ENCODE measurements at places on chromosomes 4 and X.

DNA sequence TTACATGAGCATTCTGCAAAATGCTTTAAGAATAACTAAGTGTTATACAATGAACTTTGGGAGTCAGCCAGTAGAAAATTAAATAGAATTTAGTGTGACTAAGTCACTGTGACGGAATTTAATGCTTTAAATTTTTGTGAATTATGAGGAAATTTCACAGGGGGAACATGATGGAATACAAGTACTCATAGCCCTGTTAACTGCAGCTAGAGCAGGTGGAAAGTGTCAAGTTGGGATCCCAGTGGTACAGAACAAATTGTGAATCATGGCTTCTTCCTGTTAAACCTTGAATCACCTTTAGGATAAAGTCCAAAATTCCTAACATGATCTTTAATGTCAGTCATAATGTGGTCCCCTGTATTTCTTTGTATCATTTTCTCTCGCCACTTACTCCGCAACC is 212.2 kb upstream of the CENPE start:
- no peak for DNase-seq

DNA sequence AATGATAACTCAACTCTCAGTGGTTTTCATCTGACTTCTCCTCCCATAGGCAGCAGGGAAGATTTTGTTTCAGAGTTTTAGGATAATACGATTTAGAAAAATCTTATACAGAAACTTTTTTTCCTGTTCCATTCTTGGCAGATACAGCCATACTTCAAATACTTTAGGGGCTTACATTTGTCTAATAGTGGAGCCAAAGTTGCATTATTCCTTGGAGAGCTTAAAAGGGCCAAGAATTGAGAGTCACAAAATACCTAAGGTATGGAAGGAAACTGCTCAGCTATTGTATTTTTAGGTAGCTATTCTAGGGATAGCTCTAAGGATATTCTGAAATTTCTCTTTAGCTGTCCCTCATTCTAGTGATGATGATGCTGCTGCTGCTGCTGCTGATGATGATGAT is 132.9 kb upstream of the PTCHD1 start:
- DNase-seq: no peak

DNA sequence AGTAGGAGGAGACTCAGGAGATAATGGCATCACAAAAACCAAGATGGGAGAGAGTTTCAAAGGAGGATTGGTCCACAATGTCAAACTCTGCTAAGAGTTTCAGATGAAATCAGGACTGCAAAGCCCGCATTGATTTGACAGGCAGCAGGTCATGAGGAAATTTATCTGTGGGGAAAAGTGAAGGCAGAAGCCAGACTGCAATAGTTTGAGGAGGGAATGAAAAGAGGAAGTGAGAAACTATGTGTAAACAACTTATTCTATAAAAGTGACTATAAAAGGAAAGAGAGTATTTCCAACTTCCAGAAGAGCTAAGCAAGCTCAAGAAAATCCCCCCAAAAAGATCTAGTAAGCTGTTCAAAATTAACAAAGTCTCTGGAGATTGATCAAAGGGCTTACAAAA is 66.3 kb upstream of the DGKK start:
- DNase-seq: no peak

DNA sequence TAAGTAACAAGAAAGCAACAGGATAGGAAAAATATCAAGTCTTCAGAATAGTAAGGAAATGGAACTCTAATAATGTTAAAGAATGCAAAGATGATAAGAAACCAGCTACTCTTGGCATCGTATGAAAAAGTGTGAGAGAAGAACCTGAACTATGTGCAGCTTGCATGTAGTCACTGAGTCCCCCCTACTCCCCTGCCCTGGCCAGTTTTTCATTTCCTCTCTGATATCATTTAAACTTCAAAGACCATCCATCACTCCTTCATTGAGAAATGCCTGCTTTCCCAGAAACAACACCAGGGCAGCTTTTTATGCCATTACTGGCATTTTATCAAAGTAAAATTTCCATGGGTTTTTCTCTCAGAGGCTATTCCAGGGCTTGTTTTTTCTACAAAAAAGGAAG is 28.1 kb downstream of the INPP4B start:
- DNase-seq: no peak

- DNase-seq: no peak
Measured at GRCh38 chr4:96698831-96699230, 858.9 kb downstream of the PDHA2 start.

DNA sequence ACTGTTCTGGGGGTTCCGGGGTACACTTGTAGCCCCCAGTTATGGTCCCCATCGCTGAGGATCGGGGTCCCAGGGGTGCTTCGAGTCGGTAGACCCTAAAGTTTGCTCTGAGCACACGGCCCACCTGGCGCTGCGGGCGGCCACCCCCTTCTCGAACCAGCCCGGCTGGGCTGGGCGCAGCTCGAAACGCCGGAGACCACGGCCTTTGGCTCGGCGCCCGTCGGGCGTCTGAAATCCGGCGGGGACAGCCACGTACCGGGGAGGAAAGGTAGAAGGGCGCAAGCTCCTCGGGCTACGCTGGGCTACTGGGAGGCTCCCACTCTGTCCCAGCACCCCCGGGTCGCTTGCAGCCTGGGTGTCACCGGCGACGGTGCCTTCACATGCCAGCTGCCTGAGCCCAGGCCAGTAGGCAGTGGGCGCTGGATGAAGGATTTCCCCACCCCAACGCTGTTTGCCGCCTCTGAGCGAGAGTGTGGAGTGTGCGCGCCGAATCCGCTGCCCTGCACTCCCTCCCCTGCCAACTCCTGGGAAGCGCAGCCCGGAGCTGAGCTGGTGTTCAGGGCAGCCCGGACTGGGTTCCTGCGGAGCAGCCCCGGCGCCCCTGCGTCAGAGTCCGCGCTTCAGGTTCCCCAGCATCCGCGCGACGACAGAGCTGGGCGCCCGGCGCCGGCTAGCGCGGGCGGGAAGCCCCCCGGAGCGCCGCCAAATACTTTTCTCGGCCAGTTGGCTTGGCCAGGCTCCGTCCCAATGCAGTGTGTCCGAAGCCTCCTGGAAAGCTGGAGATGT is 637 bp downstream of the MAMLD1 start:
- DNase-seq: no peak

- no peak for DNase-seq
Measured at GRCh38 chr4:126023896-126024295, 709.1 kb downstream of the FAT4 start.

GRCh38 chr4:8073206-8073863 is 85.3 kb downstream of the ABLIM2 start:
- DNase-seq: no peak

Measured in stimulated activated CD8-positive, alpha-beta memory T cell treated with anti-CD3 and anti-CD28 coated beads, Interleukin-2, amount 100 ng/mL, for 1 hour (primary cell).